ENCODE measurements at places on chromosomes 13 and 19. TPM values are rescaled to one million over a fixed set of nuclear protein-coding genes. Genes with fewer than 3 reads are reported as not detected.

GRCh38 chr13:92175330-92175729, 776.9 kb downstream of the GPC5 start:
- DNase-seq = peak; percentile 22

- DNase-seq = no peak
Observed at GRCh38 chr13:32746474-32746873, 160.2 kb downstream of the PDS5B start.

- DNase-seq = no peak
Observed at GRCh38 chr19:47497050-47497766, 13.2 kb upstream of the KPTN start.

DNA sequence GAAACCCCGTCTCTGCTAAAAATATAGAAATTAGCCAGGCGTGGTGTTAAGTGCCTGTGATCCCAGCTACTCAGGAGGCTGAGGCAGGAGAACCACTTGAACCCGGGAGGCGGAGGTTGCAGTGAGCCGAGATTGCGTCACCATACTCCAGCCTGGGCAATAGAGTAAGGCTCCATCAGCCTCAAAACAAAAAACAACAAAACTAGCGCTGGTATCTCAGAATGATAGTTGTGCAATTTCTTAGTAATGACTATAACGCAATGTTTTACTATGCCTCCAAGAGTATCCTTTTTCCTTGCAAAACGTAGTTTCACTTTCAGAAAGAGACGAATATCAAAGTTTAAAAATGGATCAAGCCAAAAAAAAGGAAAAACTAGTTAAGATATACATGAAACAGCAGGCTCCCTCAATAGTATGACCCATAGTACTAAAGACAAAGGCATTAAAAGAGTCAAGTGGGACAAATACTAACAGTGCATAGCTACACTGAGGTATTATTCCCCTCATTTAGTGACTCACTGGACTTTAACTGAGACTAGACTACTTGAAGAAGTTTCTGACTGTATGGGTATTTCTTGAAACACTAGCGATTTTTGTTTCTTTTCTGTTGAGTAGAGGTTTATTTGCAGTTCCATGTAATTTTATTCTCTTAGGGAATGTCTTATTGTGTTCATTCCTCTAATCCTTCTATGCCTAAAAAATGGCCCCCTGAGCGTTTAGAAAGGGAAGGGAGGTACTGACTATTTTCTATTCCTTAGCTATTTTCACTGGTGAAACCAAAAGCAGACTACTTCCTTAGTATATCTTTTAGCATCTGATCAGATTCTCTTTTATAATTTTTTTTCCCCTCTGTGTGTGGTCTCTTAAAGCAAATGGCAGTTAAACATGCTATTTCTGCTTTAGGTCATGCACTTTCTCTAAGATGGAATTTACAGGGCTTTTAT, 10.4 kb upstream of the ITM2B start:
- DNase-seq = no peak

- DNase-seq = peak; percentile 24
Observed at GRCh38 chr19:40744554-40745401, 5.5 kb downstream of the ACTMAP start.

- no peak for DNase-seq
Observed at GRCh38 chr13:76385586-76385985, 500.6 kb downstream of the KCTD12 start.

DNA sequence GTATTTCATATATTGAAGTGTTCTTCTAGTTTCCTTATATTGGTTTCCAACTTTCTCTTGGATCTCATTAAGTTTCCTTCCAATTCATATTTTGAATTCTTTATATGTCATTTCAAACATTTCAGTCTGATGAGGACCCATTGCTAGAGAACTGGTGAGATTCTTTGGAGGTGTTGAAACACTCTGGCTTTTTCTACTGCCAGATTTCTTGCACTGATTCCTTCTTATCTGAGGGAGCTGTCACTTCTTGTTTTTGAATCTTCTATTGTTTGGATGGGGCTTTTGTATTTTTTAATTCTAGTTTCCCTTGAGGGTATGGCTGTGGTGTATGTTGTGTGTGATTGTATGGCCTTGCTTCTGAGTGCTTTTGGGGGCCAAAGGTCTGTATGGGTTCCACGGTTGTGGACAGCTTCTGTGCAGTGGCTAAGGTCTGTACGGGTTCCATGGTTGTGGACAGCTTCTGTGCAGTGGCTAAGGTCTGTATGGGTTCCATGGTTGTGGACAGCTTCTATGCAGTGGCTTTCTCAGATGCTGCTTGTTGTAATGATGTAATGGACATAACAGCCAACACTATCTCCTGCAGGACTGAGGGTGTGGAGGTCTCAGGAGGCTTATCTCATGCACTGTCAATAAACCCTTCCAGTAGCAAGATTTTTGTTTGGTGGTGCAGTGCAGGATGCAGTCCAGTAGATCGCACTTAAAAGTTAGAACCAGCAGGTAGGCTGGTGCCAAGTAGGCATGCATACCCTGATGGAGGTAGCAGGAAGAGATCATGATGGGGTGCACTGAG, 36.8 kb downstream of the ACSBG2 start:
- no peak for DNase-seq

- no peak for DNase-seq
Observed at GRCh38 chr13:68078874-68079273, 848.7 kb upstream of the PCDH9 start.

- DNase-seq = no peak
Observed at GRCh38 chr13:50459046-50459445, 384.4 kb downstream of the DLEU7 start.

DNA sequence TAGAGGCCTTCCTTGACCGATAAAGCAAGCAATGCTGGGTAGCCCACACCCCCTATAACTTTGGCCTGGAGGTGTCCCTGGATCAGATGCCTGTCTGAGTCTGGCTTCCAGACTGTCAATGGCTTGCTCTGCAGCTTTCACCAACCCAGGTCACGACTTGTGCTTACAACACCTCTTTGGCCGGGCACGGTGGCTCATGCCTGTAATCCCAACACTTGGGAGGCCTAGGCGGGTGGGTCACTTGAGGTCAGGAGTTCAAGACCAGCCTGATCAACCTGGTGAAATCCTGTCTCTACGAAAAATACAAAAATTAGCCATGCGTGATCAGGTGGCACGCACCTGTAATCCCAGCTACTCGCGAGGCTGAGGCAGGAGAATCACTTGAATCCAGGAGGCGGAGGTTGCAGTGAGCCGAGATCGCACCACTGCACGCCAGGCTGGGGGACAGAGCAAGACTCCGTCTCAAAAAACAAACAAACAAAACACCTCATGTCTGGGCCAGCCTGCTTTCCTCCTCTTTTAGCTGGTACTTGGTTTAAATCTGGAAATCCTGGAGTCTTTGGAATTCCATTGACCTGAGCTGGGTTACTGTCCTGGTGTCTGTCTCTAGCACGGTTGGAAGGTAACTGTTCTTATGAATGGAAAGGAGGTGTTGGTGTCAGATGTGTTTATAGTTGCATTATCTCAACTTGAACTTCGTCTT, 10.3 kb upstream of the GARRE1 start:
- no peak for DNase-seq

DNA sequence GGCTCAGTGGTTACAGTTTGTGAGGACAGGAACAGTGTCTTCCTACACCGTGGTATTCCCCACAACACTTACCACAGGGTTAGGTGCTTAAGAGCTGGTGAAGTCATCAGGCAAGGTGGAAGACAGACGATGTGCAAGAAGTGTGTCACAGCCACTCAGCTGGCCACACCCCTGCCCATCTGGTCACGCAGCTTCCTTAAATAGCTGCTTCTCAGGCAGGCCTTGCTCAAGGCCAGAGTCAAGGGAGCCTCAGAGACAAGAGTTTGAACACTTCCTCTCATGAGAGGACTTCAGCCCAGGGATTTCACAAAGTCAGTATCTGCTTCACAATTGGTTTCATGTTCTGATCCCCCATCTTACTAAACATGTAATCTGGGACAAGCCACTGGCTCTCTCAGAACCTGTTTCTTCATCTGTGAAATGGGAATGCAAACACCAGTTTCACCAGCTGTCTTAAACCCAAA, 80.3 kb upstream of the FRY start:
- no peak for DNase-seq

Gene PEAK3
- 0.97 TPM for total RNA-seq

Gene KLK13
- 0.67 TPM for total RNA-seq

Gene N4BP2L1
- total RNA-seq = 4.2 TPM

Gene SPRED3
- total RNA-seq = 3.2 TPM

Gene MAMSTR
- 1.5 TPM for total RNA-seq

Gene JAK3
- total RNA-seq = 30.9 TPM

Gene GPR12
- not detected for total RNA-seq
